ENCODE measurements at places on chromosomes 2 and 18.

DNA sequence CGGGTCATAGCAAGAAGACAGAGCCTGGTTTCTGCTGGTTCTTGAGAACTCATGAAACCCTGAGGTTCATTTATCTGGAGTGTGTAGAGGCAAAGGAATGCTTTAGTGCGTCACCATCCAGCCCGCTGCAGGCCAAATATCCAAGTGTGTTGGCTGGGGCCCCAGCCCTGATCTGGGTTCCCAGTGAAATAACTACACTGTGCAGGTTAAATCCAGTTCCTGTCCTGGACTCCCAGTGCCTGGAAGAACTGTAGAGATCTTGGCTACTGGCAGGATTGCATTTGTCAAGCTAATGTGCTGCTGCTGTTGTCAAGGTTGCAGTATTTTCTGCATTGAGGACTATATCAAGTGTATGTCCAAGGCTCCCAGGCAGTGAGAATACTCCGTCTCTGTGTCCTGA, 89.9 kb downstream of the MAPK4 start:
- DNase-seq, result peak; percentile 50

- no peak for DNase-seq
Measured at GRCh38 chr18:27483276-27483675, 298.2 kb upstream of the CHST9 start.

- no peak for DNase-seq
Measured at GRCh38 chr18:33735428-33735827, 157.4 kb downstream of the ASXL3 start.

- peak; percentile 54 for DNase-seq
Measured at GRCh38 chr18:32469190-32469651, 1.5 kb downstream of the GAREM1 start.

- no peak for DNase-seq
Measured at GRCh38 chr2:120224256-120224655, 1.1 kb upstream of the TMEM185B start.

DNA sequence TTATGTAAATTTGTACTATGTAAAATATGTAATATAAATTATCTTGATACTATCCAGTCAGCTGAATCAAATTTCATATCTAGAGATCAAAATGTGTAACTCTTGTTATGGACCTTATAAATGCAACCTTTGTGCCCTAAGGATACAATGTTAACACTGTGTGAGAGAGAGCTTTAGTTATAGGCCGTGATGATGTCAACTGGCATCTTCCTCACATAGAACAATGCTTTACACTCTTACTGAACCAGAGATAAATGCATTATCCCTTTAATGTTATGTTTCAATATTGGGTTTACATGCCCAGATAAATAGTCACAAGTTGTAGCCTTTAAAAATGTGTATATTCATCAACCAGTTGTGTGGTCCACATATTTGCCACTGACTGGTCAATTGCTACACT, 115.1 kb downstream of the KCNJ3 start:
- DNase-seq, result no peak

GRCh38 chr2:122794100-122794499, 1038.6 kb downstream of the TSN start:
- DNase-seq, result no peak

- DNase-seq, result peak; percentile 76
Measured at GRCh38 chr2:187319441-187320108, 128.5 kb downstream of the CALCRL start.

DNA sequence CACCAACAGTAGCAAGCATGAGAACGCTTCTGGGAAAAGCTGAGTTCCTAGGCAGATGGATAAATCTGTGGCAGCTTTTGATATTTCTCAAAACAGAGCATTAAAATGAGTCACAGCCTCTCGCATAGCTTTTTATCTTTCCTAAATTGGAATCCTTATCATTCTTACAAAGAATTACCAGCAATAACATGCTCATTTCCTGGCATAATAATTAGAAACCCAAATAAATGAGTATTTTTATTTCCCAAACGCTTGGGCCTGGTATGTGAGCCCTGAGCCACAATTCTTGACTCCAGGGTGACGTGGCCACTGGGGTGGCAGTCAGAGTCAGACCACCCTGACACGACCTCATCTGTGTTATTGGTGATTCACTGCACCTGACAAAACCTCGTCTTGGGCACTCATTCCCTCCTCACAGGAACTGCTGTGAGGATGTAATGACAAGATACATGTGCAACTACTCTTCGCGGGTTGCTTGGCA, 210.7 kb downstream of the ARL4C start:
- DNase-seq, result no peak

DNA sequence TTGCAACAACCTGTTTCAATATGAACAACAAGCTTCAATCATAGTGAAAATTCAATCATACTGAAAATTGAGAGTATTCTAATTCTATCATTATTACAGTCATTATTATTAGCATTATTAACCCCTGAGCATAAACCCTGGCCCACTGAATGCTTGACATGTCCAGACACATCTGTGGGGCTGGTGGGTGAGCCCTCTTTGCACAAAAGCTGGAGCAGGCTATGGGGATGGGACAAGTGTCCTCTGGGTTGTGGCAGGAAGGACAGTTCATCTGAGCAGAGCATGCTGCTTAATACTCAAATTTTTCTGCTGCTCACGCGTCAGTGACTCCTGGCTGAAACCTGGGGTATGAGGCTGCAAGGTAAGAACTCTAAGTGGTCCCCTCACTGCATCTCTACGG, 451.1 kb upstream of the POU3F3 start:
- DNase-seq, result no peak

DNA sequence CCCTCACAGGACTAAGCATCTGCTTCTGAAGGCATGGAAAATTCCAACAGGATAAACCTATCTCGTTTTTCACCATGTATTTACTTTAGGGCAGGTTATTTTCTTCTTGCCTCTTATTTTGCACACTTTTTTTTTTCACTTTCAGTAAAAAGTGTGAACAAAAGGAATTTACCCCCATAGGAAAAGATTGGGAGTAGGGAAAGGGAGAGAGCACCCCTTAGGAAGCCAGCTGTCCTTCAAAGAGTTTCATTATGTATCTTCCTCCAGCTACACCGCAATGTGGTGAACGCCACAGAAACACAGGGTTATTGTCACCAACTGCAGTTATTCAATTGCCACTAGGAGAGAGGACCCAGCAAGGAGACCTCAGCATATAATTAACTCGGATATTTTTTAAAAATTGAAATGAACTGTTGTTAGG, 286.2 kb upstream of the VRK2 start:
- DNase-seq, result no peak

- peak; percentile 26 for DNase-seq
Measured at GRCh38 chr18:9868857-9869714, 16.7 kb upstream of the TXNDC2 start.

DNA sequence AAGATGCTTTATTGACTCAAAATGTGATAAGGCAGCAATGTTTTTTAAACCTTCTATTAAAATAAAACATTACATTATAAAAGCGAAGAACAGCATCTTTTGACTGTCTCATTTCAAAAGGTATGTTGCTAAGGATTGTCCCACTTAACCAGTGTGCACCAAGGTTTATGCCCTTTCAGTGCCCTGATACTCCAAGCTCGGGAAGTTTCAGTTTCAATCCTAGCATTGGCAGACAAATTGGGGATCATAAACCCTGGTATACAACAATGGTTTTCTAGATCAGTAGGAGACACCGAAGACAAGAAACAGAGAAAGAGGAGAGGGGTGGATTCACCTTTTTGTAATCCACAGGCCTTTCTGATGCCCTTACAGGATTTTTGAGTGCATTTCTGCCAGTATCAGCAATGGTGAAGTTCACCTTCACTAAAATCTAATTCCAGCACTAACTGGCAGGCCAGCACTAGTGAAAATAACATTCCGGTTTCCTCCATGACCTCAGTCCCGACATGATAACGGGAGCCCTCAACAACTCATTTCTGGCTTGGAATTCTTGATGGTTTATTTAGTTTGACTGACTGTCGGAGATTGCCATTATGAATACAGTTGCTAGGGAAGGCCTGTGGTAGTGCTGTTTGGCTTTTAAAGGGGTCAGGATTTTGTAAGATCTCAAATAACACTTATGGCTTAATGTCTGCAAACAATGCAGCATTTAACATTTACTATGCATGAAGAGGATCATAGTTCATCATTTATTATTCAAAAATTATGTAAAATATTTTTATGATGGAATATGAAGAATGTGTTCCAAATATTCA, 33.3 kb upstream of the FIGN start:
- DNase-seq, result no peak

DNA sequence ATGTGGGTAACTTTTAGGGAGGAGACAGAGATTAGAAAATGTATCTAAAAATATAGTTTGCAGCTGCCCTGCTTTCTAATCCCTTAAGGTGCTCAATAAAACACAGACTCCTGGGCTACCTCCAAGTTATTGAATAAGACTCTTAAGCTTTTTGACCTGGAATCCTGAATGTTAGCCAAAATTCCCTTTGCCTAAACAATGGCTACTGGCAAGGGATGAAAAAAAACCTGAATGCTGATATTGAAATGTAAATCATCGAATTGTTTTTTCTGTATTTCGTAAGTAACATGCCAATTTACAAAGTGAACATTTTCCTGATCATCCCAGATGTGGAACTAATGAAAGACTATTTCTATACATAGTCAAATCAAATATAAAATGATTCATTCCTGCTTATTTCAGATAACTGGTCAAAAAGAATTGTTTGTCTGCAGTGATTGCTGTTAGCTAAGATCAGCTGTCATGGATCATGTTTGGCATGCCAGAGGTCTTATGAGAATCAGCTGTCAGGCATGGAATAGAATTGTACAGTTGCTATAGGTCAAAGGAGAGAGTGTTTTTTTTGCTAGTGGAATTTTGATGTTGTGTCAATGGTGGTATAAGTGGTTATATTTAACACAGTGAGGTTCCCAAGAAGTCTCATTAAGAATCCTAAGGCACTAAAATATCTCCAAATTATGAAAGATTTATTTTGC, 363.6 kb upstream of the CWC22 start:
- DNase-seq, result no peak

- no peak for DNase-seq
Measured at GRCh38 chr2:236393101-236393500, 128.9 kb upstream of the ASB18 start.

DNA sequence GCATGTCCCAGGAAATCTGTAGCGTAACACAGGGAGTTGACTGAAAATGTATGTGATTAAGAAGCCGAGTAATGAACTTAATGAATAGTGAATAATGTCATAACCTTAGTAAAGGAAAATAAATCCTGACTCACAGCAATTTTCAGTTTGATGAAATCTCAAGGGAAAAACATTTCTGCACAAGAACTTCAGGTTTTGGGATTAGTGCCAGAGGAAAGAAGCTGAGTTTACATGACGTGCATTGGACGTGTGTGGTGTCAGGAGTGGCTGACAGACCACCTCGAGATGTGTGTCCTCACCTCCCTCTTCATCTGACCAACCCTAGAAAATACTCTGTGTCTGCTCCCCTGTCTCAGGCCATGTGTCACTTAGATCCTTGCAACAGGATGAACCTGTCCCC, 39.1 kb downstream of the VWA3B start:
- DNase-seq, result peak; percentile 36

DNA sequence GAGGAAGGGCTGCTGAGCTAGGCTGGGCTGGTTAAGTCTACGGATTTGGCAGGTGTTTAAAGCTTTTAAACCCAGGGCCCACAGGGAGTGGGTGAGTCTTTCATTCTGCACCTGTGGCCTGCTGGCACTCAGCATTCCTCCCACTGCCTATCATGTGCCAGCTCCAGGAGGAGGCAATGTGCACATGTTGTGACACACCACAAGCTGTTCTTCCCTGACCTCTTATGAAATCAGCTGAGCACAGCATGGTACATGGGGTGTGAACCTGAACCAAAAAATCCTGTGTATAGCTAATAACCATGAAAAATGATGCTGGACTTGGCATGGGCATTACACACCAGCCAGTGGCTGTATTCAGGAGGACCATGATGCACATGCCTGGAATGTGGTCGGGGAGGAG, 297.9 kb upstream of the MMADHC start:
- peak; percentile 86 for DNase-seq

DNA sequence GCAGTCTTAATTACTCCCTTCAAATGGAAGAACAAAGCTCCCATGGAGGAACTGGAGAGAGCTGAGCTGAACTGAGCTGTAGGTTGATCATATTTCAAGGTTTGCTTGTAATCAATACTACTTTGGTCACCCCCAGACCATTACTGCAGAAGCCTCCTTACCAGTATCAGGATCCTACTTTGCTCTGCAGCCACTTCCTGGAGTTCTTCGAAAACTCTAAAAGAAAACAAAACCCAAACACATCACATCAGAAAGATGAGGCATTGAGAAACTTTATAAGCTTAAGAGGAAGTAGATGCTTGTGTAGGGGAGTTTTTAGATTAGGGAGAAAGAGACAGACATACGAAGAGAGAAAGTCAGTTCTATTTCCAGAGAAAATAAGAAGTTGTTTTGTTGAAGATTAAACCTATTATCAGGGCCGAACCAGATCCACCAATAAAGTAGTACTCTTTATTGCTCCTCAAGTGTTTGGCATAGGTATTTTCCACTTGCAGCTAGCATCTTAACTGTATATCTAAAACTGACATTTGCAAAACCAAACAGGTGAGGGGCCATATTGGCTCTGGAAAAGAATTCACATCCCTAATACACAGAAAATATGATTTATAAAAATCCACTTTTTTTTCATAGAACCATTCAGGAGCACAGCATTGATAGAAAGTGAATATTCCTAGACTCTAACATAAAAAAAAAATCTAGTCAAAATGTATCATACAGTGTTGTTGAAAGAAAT, 166.9 kb upstream of the KLF7 start:
- no peak for DNase-seq

DNA sequence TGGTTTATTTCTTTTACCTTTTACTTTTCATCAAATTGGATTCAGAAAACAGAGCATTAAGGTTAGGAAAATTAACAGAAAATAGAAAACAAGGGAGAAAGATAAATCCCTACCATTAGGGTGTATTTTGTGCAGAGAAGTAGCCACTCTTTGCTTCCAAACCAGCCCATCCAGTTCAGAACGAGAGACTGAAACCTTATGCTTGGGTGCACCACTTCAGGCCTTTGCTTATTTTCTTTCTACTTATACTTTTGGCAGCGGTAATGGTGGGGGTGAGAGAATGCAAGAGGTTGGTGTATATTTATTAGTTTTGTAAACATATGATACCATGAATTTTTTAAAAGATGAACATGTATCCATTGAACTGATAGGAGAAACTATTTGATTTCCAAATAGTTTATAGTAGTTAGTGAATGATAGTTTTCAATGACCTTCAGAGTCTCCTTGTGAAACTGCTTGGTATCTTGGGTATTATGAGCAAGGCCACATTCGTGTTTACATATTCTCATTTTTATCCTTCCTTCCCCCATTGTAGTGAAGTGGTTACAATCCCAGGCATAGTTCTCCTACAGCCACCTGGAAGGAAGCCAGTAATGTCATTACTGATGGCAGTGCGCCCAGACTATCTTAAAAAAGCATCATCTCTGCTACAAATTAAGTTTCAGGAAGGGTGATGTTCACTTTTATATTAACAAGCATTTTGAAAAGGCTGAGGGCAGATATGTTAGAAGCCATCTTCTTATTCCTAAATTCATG, 60.8 kb downstream of the MFSD6 start:
- DNase-seq, result peak; percentile 89

- DNase-seq, result peak; percentile 78
Measured at GRCh38 chr2:207616185-207616584, 9.0 kb downstream of the METTL21A start.

Measured in epithelial cell of esophagus (primary cell).